ENCODE measurements at places on chromosomes 13 and 19.
A peak's percentile ranks its signal among the peaks of the same experiment; 100 is the strongest.

DNA sequence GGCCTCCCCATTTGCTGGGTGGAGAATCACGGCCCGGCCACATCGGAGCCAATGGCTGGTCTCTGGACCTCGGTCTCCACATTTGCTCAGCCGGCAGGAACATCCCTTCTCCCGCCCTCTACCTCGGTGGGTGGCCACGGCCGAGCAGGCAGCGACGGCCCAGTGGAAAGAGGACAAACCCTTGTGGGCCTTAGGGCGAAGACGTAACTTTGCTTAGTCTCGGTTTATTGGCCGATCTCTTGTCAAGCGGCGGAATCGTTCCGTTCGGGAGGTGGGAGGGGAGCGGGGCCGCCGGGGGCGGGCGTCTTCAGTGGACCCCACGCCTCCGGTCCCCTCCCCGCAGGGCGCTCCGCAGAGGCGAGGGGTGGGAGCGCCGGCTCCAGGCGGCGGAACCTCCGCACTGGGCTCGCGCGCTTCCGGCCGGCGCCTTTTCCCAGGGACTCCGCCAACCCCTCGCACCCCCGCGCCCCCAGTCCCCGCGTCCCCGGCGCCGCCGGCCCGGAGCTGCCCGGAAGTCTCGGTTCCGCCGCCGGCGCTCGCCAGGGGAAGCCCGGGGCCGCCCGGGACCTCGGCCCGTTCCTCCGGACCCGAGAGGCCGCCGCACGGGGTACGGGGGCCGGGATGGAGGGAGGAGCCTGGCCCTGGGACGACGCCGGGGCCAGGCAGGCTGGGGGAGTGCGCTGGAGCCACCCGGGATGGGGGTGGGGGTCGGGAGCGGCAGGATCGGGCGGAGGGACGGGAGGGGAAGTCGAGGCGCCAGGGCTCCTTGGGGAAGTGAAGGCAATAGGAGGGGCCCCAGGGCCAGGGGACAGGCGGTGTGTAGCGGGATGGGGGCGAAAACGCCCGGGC is at the start of gene ZNF580:
TSS of gene ZNF580 (plus strand) at position 426 of the 849 bp plus-strand sequence. CDS start 1,507 bp downstream, outside the sequence.
- peak; percentile 84 for DNase-seq

DNA sequence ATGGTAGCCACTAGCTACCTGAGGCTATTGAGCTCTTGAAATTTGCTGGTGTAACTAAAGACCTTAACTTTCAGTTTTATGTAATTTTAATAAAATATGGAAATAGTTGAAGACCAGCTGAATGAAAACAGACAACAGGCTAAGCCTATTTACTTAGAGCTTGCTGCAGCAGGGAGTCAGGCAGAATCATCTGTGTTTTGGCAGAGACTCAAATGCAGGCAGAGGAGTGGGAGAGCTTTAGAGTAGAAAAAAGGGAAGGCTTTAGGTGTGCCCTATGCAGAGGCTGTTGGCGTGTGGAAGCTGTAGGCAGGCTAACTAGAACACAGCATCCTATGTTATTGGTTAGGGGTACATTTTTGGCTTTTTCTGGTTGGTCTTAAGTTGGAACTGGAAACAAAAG is 304.9 kb upstream of the NBEA start:
- no peak for DNase-seq

- no peak for DNase-seq
Measured at GRCh38 chr13:31101472-31102170, 60.1 kb downstream of the HSPH1 start.

DNA sequence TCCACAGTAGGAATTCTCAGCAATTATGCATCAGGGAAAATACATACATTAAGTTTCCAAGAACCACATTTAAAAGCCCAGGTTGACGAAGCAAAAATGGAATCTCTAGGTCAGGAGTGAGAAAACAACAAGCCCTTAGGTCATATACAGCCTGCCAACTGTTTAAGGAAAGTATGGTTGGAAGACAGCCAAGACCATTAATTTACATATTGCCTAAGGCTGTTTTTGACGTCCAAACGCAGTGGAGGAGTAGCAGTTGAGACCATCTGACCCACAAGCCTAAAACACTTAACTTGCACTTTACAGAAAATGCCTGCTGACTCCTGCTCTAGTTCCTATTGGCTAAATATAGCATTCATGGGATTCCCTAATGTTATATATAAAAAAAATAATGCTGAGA is 299.0 kb downstream of the ITGBL1 start:
- DNase-seq = no peak

DNA sequence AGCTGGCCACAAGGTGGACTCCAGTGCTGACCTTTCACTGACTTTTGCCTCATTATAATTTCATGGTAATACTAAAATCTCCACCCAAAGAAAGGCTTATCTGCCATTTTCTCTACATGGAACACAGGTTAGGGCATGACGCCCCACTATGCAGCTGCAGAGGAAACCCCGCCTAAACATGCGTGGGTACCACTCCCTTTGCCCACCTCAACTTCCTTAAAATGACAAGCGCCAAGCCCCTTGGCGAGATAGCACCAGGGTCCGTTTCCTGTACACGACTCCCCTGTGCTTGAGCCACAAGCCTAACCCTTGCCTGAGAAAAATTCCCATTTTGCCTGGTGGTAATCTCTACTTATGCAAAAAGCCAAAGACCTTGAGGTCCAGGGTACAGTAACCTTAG is 36.0 kb upstream of the PABPC3 start:
- DNase-seq = no peak

Data from hindlimb muscle (tissue), 1 donor.